ENCODE measurements at places on chromosomes 11 and 22.

- no peak for DNase-seq
Observed at GRCh38 chr11:959027-959426, 33.4 kb downstream of the AP2A2 start.

- DNase-seq = no peak
Observed at GRCh38 chr22:32328306-32329201, 29.1 kb upstream of the RFPL3 start.

GRCh38 chr11:24760681-24761080 lies 263.8 kb downstream of the LUZP2 start:
- DNase-seq = no peak

DNA sequence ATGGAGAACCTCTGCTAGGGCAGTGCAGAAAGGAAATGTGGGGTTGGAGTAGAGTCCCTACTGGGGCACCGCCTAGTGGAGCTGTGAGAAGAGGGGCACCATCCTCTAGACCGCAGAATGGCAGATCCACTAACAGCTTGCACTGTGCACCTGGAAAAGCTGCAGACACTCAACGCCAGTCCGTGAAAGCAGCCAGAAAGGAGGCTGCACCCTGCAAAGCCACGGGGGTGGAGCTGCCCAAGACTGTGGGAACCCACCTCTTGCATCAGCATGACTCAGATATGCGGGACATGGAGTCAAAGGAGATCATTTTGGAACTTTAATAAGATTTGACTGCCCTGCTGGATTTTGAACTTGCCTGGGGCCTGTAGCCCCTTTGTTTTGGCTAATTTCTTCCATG lies 8.7 kb downstream of the TSKU start:
- DNase-seq = no peak

DNA sequence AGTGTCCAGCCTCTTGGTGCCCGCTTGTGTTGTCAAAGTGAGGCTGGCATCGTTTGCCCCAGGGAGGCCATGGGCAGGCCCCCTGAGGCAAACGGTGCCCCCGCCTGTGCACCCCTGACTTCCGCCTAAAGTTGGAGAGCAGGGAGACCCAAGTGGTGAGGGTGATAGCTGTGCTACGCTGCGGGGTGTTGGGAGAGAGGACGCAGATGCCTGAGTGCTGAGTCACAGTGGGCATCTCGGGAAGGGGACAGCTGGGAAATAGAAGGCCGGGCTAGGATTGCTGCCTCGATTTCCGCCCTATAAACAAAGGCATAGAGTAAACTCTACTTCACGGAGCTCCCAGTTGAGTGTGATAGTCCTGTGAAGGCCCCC lies 5.8 kb downstream of the GRIK4 start:
- no peak for DNase-seq

DNA sequence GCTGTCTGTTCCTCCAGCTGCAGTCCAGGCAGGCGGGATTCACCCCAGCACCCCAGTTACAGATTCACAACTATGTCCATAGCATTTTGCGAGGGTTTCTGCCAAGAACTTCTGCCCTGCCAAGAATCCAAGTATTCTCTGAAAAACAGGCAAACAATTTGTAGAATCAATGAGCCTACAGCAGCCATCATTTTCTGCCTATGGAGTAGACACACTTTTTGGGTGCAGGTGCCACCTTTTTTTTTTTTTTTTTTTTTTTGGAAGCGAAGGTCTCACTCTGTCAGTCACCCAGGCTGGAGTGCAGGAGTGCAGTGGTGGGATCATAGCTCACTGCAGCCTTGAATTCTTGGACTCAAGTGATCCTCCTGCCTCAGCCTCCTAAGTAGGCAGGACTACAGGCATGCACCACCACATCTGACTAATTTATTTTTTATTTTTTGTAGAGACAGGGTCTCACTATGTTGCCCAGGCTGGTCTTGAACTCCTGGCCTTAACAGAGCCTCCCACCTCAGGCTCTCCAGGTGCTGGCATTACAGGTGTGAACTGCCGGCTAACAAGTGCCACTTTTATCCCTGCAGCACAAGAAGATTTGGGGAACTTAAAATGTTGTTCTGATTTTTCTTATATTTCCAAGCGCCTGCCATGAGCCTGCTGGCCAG lies 195.1 kb downstream of the SNX19 start:
- no peak for DNase-seq

- DNase-seq = no peak
Observed at GRCh38 chr11:94933223-94934130, 39.9 kb downstream of the CWC15 start.

- no peak for DNase-seq
Observed at GRCh38 chr11:2954263-2954662, 25.0 kb upstream of the PHLDA2 start.

- no peak for DNase-seq
Observed at GRCh38 chr22:23889620-23890019, 4.6 kb upstream of the MIF start.

DNA sequence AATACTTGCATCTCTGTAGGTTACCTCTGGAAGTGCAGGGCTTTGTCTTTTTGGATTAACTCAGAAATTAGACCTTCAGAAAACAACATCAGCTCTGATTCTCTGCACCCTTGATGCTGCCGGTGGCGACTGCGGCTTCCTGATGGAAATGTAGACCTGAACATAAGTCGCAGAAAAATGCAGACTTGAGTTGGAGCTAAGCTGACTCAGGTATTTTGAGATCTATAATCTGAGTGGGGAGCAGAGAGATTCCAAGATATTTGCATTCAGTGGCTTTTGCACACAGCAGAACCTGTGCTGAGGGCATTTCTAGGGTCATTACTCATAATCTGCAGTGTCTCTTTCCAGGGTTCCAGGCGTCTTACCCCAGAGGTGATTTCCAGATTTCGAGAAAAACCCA lies 18.7 kb upstream of the NFAM1 start:
- no peak for DNase-seq

GRCh38 chr11:30346068-30346688 lies 23.3 kb downstream of the ARL14EP start:
- DNase-seq = no peak

DNA sequence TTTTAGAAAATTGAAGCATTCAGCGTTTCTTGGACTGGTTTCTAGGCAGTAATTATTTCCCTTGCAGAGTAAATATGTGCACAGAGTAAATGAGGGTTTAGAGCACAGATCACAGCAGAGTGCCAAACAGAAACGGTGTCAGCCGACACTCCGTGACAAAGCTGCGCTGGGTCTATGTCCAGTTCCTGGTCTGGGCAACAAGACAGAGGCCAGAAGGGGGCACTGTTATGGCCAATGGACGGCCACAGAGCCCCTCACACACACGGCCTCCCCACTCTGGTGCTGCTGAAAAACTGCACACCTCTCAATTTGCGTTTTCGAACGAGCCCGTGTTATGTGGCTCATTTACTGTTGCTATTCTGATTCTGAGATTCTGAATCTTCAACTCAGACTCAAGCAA lies 180.7 kb downstream of the MPPED1 start:
- no peak for DNase-seq

DNA sequence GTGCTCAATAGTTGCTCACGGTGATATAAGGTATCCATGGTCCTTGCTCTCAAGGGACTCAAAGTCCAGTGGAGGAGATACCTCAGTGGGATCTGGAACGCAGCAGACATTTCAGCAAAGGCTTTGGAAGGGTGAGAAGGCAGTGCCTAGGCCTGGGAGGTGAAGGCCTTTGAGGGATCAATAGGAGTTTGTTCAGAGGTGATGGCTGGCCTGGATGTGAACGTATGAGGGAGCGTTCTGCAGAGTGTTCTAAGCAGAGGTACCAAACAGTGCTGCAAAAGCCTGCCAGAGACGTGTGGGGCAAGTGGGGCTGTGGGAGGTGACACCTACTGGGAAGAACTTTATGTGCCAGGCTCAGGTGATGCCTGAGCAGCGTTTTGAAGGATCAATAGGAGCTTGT lies 7.4 kb upstream of the MB start:
- no peak for DNase-seq

GRCh38 chr22:25656724-25657123 lies 85.3 kb upstream of the MYO18B start:
- no peak for DNase-seq

GRCh38 chr11:70640408-70640807 lies 242.1 kb downstream of the CTTN start:
- DNase-seq = no peak

DNA sequence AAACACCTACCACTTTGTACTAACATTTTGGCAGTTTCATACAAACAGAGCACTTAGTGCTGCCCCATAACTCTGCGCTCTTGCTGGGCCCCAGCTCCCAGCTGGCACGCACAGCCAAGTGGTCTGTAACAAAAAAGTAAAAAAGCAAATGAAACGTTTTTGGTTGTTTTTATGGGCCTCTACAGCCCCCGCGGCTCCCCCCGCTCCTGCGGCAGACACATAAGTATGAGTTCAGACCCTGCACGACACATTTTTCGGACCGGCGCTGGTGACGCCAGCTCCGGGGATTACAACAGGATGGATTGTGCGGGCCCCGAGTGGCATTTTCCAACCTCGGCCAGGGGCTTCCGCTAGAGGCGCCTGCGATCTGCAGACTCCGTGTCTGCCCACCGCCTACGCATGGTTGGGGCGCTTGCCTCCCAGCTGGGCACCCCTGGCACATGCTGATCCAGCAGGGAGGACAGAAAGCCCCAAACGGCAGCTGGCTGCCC lies 418.2 kb downstream of the SOX6 start:
- DNase-seq = no peak

- DNase-seq = no peak
Observed at GRCh38 chr22:28341001-28341400, 338.6 kb downstream of the TTC28 start.

DNA sequence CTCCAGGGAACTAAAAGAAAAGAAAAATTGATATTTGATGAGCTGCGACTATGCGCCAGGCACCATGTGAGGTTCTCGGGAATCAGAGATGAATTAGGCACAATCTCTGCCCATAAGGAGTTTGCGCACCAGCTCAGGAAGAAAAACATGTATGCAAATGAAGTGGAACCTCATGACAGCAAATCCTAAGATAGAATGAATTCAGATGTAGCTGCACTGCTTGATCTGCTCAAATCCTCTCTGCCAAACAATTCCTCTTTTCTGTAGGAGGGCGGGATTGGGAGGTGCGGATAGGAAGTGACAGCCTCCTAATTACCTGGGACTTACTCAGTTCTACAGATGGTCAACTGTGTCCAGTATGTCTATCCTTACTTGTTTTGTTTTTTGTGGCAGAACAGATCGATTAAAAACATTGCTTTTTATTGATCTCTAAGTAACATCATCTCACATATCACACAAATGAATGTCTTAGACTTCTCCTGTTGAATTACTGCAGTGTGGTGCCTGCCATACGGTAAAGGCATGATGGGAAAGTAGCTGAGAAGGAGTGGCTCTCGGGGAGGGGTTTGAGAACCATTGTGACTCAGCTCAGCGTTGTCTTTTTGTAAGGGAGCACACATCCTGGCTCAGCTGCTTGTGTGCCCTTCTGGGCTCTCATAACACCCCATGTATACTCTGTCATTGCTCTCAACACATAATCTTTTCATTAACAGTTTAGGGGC lies 13.9 kb downstream of the CRTAM start:
- peak; percentile 26 for DNase-seq

DNA sequence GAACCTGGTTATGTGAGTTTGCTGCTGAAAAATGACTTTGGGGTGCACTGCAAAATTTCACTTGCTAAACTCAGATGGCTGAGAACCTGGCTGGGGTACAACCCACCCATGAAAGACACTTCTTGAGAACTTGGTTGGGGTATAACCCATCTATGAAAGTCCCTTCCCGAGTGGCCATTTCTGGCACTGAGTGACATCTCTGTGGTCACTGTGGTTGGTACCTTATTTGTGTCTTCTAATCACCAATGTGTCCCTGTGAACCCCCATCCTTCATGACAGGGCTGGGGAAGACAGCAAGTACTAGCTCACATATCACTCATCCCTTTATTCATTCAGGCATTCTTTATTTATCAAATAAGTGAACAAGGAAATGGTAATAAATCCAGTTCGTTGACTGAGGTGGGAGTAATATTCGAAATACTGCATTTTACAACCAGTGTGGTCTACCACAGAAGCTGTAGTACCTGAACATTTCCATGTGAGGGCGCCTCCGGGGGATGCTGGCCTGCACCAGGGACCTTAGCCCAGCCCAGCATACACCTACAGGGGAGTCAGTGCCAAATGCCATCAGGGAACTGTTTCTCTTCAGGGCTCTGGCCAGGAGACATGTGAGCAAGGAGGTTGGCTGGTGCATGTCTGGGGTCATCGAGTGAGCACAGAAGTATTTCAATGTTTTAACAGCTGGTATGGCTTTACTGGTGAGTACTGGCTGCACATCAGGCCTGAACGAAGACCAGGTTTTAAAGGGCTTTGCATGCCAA lies 122.1 kb downstream of the CSNK2A3 start:
- DNase-seq = no peak

- no peak for DNase-seq
Observed at GRCh38 chr11:110038201-110038600, 55.0 kb upstream of the ZC3H12C start.

DNA sequence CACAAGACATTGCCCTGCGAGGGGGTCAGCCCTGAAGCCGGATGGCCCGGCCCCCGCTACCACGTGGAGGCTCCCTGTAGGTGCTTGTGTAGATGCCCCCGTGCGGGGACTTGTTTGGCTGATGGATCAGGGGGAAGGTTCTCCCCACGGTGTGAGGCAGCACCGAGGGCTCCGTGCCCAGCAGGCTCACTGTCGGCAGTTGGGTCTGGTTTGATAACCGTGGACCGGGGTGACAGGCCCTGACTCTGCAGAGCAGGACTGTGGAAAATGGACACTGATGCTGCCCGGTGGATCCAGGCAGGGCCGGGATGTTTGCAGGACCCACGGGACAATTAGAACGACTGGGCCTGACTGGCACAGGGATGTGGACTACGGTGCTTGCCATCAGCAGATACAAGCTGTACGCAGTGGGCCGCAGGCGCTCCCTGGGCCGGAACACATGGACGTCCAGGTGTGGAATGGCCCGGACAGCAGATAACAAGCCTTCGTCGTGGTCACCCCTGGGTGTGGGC lies 19.0 kb downstream of the KCNQ1 start:
- no peak for DNase-seq

DNA sequence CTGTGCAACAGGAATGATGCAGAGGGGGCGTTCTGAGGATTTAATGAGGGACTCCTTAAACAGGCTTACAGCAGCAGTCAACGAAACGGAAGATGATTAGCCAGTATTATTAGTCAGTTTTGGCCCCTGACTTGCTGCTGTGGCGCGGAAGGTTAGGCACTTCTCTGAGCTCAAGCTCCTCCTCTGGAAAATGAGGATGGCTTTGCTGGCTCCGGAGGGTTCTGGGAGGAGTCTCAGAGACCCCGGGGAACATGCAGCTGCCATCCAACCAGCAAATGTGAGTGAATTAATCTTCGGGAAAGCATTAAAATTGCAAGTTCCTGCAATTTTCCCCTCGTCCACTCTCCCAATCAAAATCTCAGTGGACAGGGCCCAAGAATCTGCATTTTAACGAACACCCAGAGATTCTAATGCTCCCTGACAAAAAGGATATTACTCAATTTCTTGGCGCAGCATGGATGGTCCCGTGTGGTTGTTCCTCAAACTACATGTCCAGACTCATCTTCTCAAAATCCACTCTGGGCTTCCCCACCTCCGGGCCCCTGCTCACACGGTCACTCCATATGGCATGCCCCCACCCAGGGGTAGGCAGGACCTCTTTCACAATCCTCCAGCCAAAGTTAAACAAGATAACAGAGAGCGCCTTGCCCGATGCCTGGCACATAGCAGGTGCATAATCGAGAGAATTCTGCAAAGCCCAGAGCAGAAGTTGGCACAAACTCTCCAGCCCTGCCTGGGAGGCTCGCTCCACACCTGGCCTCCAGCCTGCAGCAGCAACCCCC lies 6.4 kb downstream of the ELFN2 start:
- DNase-seq = no peak

GRCh38 chr11:130472434-130472961 lies 24.1 kb downstream of the ADAMTS15 start:
- no peak for DNase-seq
